ENCODE measurements at places on chromosomes 3 and 15.

GRCh38 chr3:126599101-126599500 lies 40.4 kb upstream of the C3orf22 start:
- no peak overlapping the region for H3K4me3 ChIP-seq
- no peak overlapping the region for H3K27ac ChIP-seq
- no peak for DNase-seq
- peaks cover 38% of the 10 kb centered on the region for H3K36me3 ChIP-seq
- H3K4me1 ChIP-seq, result no peaks in the 10 kb centered on the region
- peaks cover 10% of the 10 kb centered on the region for H3K27me3 ChIP-seq

- H3K27ac ChIP-seq, result no peak overlapping the region
- peaks cover 15% of the 10 kb centered on the region for H3K36me3 ChIP-seq
- H3K27me3 ChIP-seq, result peaks cover 14% of the 10 kb centered on the region
- no peak overlapping the region for H3K4me3 ChIP-seq
These were observed 51.7 kb downstream of the ARNT2 start for GRCh38 chr15:80455668-80456442.

- H3K27ac ChIP-seq, result peak overlapping the region; percentile 39
- peaks cover 1% of the 10 kb centered on the region for H3K36me3 ChIP-seq
- DNase-seq, result no peak
- H3K27me3 ChIP-seq, result no peaks in the 10 kb centered on the region
These were observed 304.5 kb upstream of the ROPN1 start for GRCh38 chr3:124296406-124296805.

DNA sequence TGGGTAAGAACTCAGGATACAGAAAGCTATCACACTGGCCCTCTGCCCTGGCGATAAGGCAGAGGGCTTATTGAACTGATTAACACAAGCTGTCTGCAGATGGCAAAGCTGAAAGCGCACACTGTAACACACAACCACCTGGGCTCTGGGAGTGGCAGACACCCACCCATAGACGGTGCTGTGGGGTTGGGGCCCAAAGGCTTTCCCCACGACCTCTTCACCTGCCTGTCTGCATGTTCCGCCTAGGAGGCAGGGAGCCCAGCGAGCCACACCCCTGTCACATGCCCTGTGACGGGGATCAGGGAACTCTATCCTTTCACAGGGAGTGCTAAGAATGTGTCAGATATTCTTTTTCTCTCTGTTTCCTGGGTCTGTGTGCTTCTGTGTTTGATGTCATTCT lies 12.1 kb upstream of the TFG start:
- H3K4me3 ChIP-seq, result no peak overlapping the region
- no peak overlapping the region for H3K27ac ChIP-seq
- H3K36me3 ChIP-seq, result no peaks in the 10 kb centered on the region
- H3K4me1 ChIP-seq, result no peaks in the 10 kb centered on the region

GRCh38 chr3:186984064-186984463 lies 53.7 kb downstream of the ST6GAL1 start:
- DNase-seq, result no peak
- H3K27me3 ChIP-seq, result peaks cover 5% of the 10 kb centered on the region
- H3K4me3 ChIP-seq, result no peak overlapping the region
- H3K36me3 ChIP-seq, result peaks cover 70% of the 10 kb centered on the region
- H3K4me1 ChIP-seq, result peaks cover 42% of the 10 kb centered on the region
- H3K27ac ChIP-seq, result peak overlapping the region; percentile 66

Data from nephron progenitor cell (in vitro differentiated cells).